ENCODE measurements at places on chromosomes 16 and 17.

- DNase-seq, result no peak
These were observed 107.3 kb downstream of the OR1D5 start for GRCh38 chr17:2955931-2956582.

DNA sequence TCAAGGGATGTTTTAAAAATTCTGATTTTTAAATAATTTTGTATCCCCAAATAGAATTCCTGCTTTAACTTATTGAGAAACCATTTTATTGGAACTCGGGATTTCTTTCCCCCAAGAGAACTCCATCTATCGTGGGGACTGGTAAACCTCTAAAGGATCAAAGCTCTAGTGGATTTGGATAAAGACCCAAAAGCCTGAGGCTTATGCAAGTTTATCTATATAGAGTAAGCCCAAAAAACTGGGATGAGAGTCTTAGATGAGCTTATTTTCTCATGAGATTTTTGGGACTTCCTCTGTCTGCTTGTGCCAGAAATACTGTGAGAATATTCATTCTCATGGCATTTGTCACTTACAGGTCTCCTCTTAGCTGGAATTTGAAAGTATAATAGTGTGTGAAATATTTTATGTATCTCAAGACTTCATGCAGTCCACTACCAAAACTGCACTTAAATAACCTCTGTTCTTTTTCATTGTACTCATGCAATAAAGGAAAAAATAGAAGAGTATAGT is 333.1 kb downstream of the BCAS3 start:
- DNase-seq, result no peak

GRCh38 chr16:50960517-50961202 is 190.4 kb downstream of the SALL1 start:
- no peak for DNase-seq

DNA sequence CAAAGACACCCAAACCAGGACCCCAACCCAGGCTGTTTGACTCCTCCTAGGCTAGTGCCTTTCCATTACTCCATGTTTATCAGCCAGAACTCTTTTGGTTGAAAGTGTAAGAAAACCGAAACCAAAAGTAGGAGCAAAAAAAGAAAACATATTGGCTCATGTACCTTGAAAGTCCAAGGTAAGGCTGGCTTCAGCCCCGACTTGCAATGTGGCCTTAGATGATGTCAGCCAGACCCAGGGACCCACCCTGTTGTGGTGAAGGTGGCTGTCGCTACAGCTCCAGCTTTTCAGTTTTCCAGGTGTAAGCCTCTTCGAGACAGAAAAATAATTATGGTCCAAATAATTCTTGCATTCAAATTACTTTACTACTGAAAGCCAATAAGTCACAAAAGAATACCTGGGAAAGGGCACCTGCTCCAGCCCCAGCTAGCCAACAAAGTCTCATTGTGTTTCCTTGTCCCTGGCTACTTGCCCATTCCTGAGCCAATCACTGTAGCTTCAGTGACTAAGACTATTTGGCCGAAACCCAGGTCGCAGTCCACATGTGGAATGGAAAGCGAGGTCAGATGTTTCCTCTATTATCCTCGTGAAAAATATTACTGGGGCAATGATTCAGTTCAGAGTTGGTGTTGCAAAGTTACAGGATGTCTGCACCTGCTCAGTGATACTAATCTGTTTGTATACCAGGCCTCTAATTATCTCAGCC is 20.7 kb downstream of the DNAH9 start:
- no peak for DNase-seq

GRCh38 chr17:81348097-81349055 is 46.9 kb upstream of the BAHCC1 start:
- peak; percentile 30 for DNase-seq

DNA sequence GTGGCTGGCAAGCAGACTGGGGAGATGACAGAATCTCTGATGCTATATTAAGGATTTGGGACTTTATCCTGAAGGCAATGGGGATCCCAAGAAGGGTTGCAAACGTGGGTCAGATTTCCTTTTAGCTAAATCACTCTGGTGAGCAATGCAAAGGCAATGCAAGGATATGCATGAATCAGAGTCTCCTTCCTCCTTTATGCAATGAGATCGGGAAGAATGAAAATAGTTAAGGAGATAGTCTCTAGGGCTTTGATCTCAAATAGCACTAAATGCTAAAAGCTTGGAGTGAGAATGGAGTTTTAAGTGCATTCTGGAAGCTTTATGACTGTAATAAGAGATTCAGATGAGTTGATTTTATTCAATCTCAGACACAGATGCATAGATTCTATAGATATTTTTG is 27.2 kb upstream of the SHISA9 start:
- no peak for DNase-seq

- DNase-seq, result no peak
These were observed 37.9 kb upstream of the PIK3R6 start for GRCh38 chr17:8905331-8905730.

DNA sequence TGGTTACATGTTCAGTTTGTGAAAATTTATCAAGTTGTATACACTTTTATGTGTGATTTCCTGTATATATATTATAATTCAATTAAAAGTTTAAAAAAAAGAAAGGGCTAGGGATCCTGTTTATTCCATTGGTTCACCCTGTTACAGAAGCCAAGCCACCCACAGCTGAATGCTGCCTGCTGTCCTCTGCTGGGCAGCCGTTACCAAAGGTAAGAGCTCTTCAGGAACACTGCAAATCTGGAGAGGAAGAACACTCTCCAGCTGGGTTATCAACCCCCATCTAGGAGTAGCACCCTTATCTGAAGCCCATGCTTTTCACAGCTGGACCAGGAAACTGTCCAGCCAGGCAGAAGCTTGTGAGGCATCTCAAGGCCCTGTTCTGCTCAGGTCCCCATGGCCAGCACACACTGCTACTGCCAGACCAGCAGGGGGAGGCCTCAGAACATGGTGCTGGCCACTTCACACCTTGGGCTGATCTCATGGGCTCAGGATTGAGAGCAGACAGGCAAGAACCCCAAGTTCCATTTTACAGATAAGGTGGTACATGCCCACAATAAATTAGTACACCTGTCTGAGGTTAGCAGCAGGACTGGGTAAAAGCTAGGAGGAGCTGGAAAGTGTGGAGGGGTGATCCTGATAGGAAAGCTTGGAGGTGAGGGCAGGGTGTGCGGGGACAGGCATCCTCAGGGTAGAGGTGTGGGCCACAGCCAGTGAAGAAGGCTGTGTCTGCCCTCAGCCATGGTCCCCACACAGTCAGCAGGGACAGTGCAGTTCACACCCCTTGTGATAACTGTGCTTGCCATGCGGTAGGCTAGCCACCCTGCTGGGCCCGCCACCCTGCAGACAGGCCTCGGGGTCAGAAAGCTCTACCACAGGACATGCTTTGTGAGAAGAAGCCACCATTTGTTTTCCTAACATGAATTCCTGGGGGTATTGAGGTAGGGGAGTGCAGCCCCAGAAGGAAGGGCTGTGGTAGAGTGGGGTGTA is 54.3 kb upstream of the SREBF1 start:
- DNase-seq, result peak; percentile 38

Data from NCI-H1417 (cell line).